Frontal cortex (tissue), 4 donors: ENCODE measurements at places on chromosomes 4 and X.

DNA sequence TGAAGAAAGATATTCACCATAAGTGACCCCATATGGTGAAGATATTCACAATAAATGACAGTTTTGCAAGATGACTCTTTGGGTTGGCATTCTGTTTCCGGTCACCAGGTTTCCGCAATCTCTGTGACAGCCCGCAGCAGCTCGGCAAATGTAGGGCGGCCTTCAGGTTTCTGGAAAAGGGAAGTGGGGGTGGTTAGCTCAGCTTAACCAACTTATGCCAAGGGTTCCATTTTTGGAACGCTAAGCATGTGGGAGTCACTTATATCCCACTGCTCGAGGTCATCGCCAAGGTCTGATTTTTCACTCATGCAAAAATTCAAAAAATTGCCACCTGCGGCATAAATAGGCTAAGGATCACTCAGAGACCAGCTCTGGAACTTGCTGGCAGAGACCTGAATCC, 51.0 kb downstream of the NIPAL1 start:
- DNase-seq: no peak

DNA sequence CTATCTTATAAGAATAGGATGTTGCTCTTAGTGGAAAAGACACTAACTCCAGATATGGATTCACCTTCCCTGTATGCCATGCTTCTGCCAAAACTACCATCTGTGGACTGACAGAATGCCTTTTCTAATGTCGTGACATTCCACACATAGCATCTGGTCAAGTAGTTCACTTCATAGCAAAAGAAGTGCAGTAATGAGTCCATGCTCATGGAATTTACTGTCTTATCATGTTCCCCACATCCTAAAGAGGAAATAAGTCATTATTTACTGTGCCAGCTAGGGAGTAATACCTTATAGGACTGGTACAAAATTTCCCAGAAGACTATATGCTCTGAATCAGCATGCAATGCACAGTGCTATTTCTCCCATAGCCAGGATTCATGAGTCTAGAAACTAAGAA, 562.4 kb downstream of the TLL1 start:
- DNase-seq: no peak

DNA sequence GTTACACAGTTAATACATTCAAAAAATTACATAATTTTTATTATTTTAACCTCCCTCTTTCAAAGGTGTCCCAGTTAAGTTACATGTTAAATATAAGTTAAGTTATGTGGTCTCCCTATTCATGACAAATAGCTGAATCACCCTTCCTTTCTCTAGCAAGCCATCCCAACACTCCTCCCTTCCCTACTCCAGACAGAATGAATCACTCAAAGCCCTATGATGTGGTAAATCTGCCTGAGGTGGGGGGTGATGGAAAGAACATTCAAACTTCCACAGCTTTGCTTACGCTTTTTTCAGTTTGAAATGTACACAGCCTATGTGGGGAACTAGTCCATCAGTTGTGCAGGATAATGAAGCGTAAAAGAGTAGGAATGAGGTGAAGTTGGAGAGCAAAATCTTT, 90.2 kb downstream of the CXCL13 start:
- no peak for DNase-seq

DNA sequence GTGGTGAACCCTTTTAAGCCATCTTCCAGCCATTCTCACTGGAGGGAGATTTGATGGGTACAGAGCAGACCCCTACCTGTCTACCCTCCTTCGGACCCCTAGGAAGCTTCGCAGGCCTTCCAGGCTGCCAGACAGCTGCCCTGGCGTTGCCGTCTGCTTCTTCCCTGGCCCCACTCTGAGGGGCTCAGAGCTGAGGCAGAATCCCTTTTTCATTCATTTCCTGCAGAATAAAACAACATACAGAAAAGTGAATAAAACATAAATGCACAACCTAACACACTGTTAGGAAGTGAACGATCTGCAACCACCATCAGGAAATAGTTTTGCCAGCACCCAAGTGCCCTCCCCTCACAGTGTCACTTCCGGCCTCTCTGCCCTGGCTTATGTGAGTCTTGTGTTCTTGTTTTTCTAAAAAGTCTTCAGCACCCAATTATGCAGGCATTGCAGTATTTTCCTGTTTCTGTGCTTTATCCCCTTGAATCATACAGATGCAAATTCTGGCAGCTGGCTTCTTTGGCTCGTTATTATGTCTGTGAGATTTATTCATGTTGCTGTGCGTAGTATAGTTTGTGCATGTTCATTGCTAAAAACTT, 5.6 kb upstream of the ADD1 start:
- DNase-seq: peak; percentile 39

GRCh38 chrX:113833096-113834055, 750.5 kb upstream of the HTR2C start:
- no peak for DNase-seq

DNA sequence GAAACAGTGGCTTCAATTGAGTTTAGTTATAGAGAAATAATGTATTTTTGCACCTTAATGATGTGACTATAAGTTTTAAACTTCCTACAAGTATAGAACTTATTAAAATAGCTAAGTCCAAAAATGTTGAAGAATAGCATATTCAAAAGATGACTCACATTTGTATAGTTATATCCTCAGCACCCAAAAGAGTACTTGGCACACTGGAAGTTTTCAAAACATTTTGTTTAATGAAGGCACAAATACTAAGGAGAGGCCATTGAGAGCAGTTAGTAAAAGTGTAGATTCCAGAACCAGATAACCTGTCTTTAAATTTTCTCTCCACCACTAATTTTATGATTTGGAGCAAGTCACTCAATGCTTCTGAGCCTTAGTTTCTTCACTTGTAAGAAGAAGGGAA, 226.9 kb upstream of the MID1 start:
- DNase-seq: no peak

DNA sequence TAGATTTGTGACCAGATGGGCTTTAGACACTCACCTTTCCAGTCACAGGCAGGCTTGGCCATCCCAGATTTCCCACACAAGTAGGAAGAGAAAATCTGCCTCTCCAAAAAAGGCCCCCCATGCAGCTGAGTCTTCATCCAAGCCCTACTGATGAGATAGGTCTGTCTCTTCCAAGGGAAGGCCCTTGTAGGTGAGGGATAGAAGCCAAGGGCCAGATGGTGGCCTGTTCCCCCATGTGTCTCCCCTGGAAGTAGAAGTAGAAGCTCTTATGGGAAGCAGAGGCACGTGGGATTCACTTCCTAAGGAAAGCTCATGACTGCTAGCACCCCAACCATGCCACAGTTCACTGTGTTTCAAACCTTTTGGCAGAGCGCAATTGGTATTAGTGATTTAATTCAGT, 81.5 kb downstream of the REPS2 start:
- no peak for DNase-seq

GRCh38 chr4:176964116-176964691, 171.5 kb upstream of the VEGFC start:
- DNase-seq: no peak

GRCh38 chr4:125115941-125116340, 198.8 kb upstream of the FAT4 start:
- no peak for DNase-seq

GRCh38 chrX:22278375-22278774, 5.7 kb downstream of the CBLL2 start:
- DNase-seq: no peak

- no peak for DNase-seq
Observed at GRCh38 chr4:95929448-95930064, 89.7 kb downstream of the PDHA2 start.

DNA sequence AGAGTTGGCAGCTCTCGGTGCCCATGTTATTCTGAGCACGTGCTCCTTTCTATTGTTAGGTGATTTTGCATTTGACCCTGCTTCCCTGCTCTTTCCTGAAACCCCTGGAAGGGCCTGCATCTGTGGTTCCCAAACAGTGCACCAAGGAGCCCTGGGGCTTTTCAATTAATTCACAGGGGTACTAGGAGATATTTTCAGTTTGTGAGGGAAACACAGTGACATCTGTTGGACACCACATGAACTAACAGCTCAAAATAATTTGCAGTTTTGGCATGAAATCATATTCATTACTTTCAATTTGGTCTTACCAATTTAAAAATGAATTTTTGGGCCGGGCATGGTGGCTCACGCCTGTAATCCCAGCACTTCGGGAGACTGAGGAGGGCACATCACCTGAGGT, 156.6 kb downstream of the GATB start:
- no peak for DNase-seq

GRCh38 chrX:149453030-149453429, 52.1 kb downstream of the IDS start:
- no peak for DNase-seq

- no peak for DNase-seq
Observed at GRCh38 chr4:79281566-79282359, 44.1 kb downstream of the NAA11 start.

GRCh38 chr4:44086753-44087152, 361.9 kb downstream of the KCTD8 start:
- no peak for DNase-seq

GRCh38 chr4:173488656-173489055, 41.4 kb downstream of the HAND2 start:
- no peak for DNase-seq

GRCh38 chrX:7390441-7390840, 242.5 kb upstream of the PUDP start:
- no peak for DNase-seq

- DNase-seq: no peak
Observed at GRCh38 chr4:126969360-126970235, 663.2 kb upstream of the INTU start.

- DNase-seq: no peak
Observed at GRCh38 chr4:3874525-3875110, 108.4 kb downstream of the ADRA2C start.

- no peak for DNase-seq
Observed at GRCh38 chrX:9349572-9350494, 115.0 kb upstream of the TBL1X start.

GRCh38 chr4:110959041-110959643, 336.3 kb upstream of the PITX2 start:
- no peak for DNase-seq

- peak; percentile 33 for DNase-seq
Observed at GRCh38 chr4:184648313-184649025, 778 bp downstream of the CASP3 start.

GRCh38 chrX:107760304-107761077, 15.1 kb downstream of the TSC22D3 start:
- no peak for DNase-seq

GRCh38 chr4:53937918-53938317, 126.5 kb downstream of the CHIC2 start:
- no peak for DNase-seq

GRCh38 chr4:48812866-48813265, 18.0 kb upstream of the OCIAD1 start:
- no peak for DNase-seq

DNA sequence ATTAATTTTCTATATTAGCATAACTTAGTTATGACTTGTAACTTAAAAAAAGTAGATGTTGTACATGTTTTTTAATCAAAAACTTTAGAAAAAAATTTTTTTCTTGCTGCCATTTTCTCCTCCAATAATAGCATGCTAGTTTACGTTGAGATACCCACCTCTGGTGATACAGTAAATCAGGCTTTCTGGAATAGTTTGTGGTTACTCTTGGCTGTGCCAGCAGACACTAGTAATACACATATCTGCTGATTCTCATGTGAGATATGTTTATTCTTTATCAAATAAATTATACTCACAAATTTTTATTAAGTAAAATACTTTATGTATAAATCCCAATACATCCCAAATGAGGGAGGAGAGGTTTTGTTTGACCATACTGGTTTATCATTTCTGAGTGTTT, 117.3 kb downstream of the KLHL8 start:
- no peak for DNase-seq

GRCh38 chr4:36244257-36245082, at the start of gene ARAP2:
Gene ARAP2, minus strand, starts transcription at chr4:36244514. Its CDS starts 15,028 bp downstream, at chr4:36229486.
- DNase-seq: peak; percentile 78
